Memory B cell (primary cell): ENCODE measurements at places on chromosomes 12 and 14.

DNA sequence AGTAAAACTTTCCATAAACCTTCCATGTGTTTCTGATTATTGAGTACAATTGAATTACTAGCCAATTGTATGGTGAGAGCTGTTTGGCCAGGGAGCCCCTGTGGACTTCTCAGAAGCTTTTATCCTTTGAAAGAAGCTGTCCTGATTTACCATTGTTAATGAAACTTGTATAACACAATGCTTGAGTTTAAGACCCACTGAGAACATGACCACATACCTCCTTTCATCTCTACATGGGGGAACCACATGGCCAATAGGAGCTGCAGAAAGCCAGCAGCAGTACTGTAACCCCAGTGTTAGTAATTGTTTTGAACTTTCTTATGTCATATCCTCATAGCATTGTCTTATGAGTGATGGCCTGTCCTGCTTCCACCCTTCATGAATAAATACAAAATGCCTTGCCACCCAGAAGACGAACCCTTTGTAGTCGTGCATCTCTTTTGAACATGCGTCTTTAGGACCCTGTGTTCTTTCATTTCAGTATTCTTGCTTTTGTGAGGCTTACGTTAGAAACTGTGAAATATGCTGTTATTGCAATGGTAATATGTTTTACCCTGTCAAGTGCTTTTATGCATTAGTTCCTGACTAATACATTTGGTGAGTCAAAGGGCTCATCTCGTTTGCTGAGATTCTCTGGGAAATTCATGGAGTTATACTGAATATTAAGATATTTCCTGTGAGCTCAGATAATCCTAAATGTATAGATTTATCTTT lies 815.7 kb downstream of the NRXN3 start:
- H3K36me3 ChIP-seq, result no peaks in the 10 kb centered on the region
- no peak overlapping the region for H3K4me3 ChIP-seq
- no peak overlapping the region for H3K27ac ChIP-seq
- no peak for DNase-seq
- H3K27me3 ChIP-seq, result no peaks in the 10 kb centered on the region

GRCh38 chr12:115412831-115413230 lies 728.9 kb upstream of the TBX3 start:
- no peak for DNase-seq
- H3K27ac ChIP-seq, result no peak overlapping the region
- H3K27me3 ChIP-seq, result peaks cover 4% of the 10 kb centered on the region

DNA sequence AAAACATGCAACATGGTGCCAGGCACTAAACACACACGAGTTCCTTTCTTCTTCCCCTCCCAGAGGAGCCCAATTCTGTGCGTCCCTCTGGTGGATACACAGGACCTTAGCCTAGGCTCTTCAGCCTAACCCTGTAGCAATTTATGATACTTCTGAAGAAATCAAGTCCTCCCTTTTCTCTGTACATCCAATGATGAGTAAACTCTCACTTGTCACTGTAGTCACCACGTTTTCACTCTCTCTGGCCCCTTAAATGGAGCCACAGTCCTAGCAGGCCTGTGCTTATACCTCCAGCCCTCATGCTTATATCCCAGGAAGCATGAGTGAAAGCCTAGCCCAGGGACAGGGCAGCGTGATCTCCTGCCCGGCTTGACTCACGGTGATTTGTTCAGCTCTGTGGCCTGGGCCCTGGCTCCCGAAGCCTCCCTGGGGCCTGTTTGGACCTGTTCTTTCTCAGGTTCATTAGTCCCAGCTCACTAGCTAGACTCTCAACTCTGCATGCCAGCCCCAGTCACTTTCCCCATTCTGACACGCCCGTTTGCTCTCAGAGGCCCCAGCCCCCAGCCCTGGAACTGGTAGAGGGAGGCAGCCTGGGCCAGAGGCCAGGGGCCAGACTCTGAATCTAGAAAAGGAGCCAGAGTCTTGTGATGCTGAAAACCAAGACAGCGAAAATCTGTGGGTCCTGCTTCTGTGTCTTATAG lies 24.1 kb upstream of the PLEKHG3 start:
- H3K27ac ChIP-seq, result no peak overlapping the region
- H3K27me3 ChIP-seq, result peaks cover 9% of the 10 kb centered on the region

GRCh38 chr14:104296388-104297312 lies 158.3 kb downstream of the KIF26A start:
- peaks cover 2% of the 10 kb centered on the region for H3K4me1 ChIP-seq
- no peak overlapping the region for H3K27ac ChIP-seq
- peaks cover 3% of the 10 kb centered on the region for H3K27me3 ChIP-seq
- no peak for DNase-seq
- H3K36me3 ChIP-seq, result no peaks in the 10 kb centered on the region

DNA sequence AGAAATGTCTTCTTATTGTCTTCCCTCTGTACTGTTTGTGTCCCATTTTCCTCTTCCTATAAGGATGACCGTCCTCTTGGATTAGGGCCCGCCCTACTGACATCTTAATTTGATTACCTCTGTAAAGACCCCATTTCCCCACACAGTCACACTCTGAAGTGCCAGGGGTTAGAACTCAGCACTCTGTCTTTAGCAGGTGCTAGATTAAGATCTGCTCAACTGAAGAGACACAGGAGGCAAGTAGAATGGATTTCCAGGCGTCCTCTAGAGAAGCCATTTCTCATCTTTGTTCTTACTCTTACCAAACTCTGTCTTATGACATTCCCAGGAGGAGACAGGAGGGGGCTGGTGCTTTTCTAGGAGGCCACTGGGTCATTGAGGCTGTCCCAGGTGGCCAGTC lies 50.8 kb downstream of the VCPKMT start:
- peak overlapping the region; percentile 17 for H3K4me3 ChIP-seq

DNA sequence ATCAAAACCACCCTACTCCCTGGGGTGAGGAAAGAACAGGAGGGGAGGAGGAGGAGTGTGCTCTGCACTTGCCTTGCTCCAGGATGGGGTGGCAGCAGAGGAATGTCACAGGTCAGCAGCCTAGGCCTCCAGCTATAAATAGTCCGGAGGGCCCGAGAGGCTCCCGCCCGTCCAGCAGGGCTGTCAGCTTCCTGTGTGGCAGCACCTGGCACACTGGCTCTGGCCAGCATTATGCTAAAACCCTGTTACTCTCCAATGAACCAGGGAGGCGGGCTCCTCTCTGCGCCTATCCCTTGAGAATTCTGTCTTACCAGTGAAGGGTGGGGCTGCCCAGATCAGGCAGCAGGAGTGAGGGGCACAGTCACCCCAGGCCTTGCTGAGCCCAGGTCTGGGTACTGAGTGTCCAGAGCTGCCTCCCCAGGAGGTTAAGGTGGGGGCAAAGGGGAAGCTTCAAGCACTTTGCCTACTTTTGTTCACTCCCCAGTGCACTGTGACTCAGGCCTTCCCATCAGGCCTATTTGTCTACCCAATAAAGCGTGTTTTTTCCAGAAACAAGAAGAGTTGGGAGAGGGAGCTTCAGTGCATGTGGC lies 1.2 kb upstream of the COX14 start:
- DNase-seq, result peak; percentile 23
- no peaks in the 10 kb centered on the region for H3K27me3 ChIP-seq
- peak overlapping the region; percentile 95 for H3K4me3 ChIP-seq
- H3K27ac ChIP-seq, result peak overlapping the region; percentile 95
- peaks cover 9% of the 10 kb centered on the region for H3K36me3 ChIP-seq

GRCh38 chr12:87117526-87117925 lies 861.3 kb upstream of the MGAT4C start:
- peaks cover 2% of the 10 kb centered on the region for H3K4me1 ChIP-seq
- no peaks in the 10 kb centered on the region for H3K27me3 ChIP-seq
- H3K27ac ChIP-seq, result no peak overlapping the region

DNA sequence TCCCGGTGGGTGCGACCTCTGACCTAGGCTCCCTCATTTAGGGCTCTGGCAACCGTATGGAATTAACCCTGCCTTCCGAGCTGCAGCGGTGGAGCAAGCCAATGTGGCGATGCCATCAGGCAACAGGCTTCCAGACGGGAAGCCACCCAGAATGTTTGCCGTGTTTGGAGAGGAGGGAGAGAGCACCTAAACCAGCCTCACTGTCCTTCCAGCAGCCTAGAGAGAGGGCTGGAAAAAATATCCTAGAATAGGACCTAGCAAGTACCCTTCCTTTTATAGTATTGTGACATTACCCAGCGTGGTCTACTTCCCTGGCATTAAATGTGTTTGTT lies 287 bp upstream of the SLC2A13 start:
- H3K27me3 ChIP-seq, result no peaks in the 10 kb centered on the region
- DNase-seq, result no peak
- H3K36me3 ChIP-seq, result no peaks in the 10 kb centered on the region
- H3K4me1 ChIP-seq, result peaks cover 20% of the 10 kb centered on the region
- H3K27ac ChIP-seq, result no peak overlapping the region

- no peaks in the 10 kb centered on the region for H3K36me3 ChIP-seq
- no peak for DNase-seq
- H3K27ac ChIP-seq, result no peak overlapping the region
- no peaks in the 10 kb centered on the region for H3K27me3 ChIP-seq
- H3K4me1 ChIP-seq, result no peaks in the 10 kb centered on the region
- H3K4me3 ChIP-seq, result no peak overlapping the region
Observed at GRCh38 chr14:38143659-38144505, 63.8 kb upstream of the SSTR1 start.

DNA sequence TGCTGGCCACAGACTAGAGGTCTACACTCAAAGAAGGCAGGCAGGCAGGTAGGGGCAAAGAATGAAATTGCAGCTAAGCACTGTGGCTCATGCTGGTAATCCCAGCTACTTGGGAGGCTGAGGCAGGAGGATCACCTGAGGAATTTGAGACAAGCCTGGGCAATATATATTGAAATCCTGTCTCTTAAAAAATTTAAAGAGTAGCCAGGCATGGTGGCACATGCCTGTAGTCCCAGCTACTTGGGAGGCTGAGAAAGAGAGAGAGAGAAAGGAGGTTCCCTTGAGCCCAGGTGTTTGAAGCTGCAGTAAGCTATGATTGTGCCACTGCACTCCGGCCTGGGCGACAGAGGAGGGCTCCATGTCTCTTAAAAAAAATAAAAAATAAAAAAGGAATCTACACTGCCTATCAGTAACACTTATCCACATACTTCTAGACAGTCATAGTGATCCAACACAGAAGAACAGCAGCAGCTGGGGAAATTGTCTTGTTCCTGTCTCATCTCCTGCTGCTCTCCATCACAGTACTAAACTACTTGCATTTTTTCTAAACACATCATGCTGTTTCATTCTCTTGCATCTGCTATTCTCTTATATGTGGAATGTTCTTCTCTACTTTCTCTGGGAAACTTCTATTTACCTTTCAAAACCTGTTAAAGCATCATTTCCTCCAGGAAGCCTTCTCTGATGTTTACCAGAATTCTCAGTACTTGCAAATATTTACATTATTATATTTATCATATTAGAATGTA lies 57.2 kb downstream of the ATF7 start:
- no peak for DNase-seq
- peaks cover 17% of the 10 kb centered on the region for H3K4me1 ChIP-seq
- H3K27ac ChIP-seq, result no peak overlapping the region
- peaks cover 8% of the 10 kb centered on the region for H3K36me3 ChIP-seq
- no peaks in the 10 kb centered on the region for H3K27me3 ChIP-seq

DNA sequence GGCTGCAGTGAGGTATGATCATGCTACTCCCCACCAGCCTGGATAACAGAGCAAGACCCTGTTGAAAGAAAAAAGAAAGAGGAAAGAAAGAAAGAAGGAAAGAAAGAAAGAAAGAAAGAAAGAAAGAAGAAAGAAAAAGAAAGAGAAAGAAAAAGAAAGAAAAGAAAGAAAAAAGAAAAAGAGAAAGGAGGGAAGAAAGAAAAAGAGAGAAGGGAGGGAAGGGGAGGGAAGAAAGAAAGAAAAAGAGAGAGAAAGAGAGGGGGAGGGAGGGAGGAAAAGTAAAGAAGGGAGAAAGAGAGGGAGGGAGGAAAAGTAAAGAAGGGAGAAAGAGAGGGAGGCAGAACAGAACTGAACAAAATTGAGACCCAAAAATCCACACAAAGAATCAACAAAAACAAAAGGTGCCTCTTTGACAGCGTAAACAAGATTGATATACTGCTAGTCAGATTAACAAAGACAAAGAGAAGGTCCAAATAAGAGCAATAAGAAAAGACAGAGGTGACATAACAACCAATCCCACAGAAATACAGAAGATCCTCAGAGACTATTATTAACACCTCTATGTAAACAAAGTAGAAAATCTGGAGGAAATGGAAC lies 293.9 kb upstream of the AMIGO2 start:
- H3K27me3 ChIP-seq, result no peaks in the 10 kb centered on the region
- DNase-seq, result no peak
- peaks cover 2% of the 10 kb centered on the region for H3K36me3 ChIP-seq
- no peak overlapping the region for H3K4me3 ChIP-seq
- H3K27ac ChIP-seq, result no peak overlapping the region
- H3K4me1 ChIP-seq, result peaks cover 2% of the 10 kb centered on the region

GRCh38 chr14:43901911-43902673 lies 605.0 kb downstream of the FSCB start:
- no peak overlapping the region for H3K27ac ChIP-seq
- H3K36me3 ChIP-seq, result no peaks in the 10 kb centered on the region
- H3K4me3 ChIP-seq, result no peak overlapping the region
- H3K4me1 ChIP-seq, result no peaks in the 10 kb centered on the region

DNA sequence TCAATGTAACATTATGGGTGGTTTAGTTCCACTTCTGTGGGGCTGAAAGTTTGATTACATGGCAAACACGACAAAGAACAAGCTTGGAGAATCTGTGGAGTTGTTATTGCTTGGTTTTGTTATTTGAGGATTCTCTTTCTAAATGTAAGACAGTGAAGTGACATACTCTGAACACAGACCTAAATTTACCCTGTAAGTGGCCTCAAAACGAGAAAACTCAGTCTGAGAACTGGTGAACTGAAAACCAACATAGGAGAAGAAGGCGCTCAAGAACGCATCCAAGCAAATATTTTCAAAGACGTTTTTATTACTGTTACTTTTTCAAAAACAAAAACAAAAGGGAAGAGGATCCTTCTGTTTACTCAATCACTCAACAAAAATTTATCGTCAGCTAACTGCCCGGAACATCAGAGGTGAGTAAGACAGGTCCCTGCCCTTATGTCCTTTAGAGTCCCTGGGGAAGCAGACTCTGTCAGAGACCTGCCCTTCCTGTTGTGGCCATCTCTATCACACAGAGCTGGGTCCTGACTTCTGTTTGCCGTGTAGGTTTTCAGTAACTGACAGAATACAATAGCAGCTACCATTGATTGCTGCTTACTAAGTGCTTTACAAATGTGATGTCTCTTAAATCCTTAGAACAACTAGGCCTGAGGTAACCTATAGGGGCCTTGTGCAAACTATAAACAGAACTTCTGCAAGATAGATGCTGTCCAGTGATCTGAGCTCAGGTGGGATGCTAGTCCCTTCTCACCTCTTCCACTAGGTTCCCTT lies 79.3 kb upstream of the C12orf71 start:
- H3K27me3 ChIP-seq, result no peaks in the 10 kb centered on the region
- H3K27ac ChIP-seq, result peak overlapping the region; percentile 92
- H3K4me1 ChIP-seq, result peaks cover 27% of the 10 kb centered on the region
- no peak for DNase-seq
- peak overlapping the region; percentile 72 for H3K4me3 ChIP-seq

DNA sequence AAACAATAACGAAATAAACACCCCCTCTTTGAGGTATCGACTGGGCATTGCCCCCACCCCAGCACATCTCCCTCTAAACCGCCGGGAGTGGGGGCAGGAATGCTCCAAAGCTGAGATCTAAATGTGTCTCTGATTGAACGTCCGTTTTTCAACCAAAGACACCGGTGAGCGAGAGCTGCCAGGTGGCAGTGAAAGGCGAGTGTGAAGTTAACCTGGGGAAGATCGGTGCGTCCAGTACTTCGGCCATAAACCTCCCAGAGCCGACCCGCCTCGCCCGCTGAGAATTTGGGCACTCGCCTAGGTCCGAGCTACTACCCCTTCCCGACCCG lies 625 bp downstream of the ANGEL1 start:
- H3K27ac ChIP-seq, result peak overlapping the region; percentile 95
- peak overlapping the region; percentile 94 for H3K4me3 ChIP-seq
- peaks cover 17% of the 10 kb centered on the region for H3K36me3 ChIP-seq
- no peaks in the 10 kb centered on the region for H3K27me3 ChIP-seq

GRCh38 chr14:62289471-62289870 lies 527.3 kb downstream of the SNAPC1 start:
- no peaks in the 10 kb centered on the region for H3K4me1 ChIP-seq
- DNase-seq, result no peak
- H3K36me3 ChIP-seq, result no peaks in the 10 kb centered on the region
- no peak overlapping the region for H3K4me3 ChIP-seq
- H3K27ac ChIP-seq, result no peak overlapping the region
